BE2C (cell line): ENCODE measurements at places on chromosomes 5 and 9.

DNA sequence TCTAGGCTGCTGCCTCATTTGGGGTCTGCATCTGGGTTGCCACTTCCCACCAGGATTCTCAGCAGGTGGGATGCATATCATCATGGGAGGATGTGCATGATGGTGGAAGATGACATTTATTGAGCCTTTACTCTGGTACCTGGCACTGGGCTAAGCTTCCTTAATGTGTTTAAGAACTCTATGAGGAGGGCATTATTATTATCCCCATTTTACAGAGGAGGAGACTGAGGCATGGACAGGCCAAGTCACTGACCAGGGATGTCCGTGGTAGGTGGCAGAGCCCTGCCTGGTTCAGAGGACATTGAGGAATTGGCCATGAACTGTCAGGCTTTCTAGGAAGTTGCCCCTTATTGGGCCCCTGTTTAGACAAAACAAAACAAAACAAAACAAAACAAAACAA lies 31.1 kb upstream of the TIFAB start:
- DNase-seq, result no peak

- DNase-seq, result no peak
Measured at GRCh38 chr5:225334-225733, 7.2 kb downstream of the SDHA start.

DNA sequence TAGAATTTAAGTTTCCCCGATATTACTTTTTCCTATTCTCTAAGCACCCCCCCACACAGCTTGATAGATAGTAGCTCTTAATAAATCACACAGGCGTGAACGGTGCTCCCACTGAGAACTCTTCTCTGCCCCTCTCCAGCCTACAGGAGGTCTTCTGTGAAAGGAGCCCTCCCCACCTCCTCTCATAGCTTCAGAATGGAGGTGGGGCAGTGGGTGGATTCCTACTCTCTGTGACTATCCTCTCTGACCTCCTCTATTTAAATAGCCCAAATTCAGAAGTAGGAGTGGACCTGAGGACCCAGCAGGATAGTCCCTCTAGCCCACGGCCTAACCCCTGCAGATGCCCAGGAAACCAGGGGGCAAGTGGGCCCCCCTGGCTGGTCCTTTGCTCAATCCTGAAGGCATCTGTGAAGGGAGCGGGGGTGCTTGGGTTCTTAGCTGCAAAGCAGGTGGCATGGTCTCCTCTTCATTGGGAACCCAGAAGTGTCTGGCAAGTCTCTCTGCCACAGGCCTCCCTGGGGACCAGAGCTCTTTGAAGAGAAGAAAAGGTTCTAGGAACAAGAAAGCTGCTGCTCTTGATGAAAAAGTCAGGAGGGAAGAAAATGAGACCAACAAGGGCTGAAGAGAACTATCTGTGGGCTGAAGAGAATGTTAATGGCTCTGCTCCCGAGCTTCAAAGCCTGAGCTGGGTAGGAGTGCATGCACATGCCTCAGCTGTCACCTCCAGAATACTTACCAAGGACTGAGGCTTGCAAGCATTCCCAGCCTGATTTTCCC lies 21.1 kb upstream of the HSPA9 start:
- DNase-seq, result no peak

GRCh38 chr9:98775831-98776441 lies 20.4 kb downstream of the ANKS6 start:
- DNase-seq, result peak; percentile 76

GRCh38 chr5:135063056-135063445 lies 29.0 kb upstream of the PITX1 start:
- peak; percentile 7 for DNase-seq

DNA sequence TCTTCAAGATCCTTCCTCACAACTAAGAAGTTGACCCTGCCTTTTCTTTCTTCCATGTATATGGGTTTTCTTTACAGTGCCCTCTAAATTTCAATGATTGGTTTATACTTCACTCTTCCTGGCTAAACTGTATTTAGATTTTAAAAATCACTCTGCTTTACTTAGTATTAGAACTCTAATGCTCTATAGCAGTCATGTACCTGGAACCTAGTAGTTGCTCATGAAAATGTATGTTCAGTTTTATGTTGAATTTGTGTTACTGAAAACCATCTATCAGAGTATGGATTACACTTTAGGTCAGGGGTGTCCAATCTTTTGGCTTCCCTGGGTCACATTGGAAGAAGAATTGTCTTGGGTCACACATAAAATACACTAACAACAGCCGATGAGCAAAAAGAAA lies 1024.3 kb downstream of the NR2F1-AS1 start:
- DNase-seq, result no peak

DNA sequence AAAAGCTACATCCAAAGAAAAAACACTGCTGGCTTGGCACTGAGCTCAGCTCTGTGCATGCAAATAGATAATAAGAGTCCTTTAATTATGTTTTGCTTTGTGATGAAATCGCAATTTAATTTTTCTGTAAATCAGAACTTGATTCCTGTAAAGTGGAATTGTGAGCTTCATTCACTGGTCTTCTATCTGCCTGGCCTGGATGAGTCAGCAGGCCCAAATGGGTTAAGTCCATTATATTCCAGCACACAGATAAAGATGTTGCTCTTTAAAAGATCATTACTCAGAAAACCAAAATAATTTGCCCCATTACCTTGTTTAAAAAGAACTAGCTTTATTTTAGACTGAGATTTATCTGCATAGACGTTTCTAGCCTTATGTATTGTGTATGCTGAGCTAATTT lies 90.4 kb downstream of the CARTPT start:
- peak; percentile 37 for DNase-seq

DNA sequence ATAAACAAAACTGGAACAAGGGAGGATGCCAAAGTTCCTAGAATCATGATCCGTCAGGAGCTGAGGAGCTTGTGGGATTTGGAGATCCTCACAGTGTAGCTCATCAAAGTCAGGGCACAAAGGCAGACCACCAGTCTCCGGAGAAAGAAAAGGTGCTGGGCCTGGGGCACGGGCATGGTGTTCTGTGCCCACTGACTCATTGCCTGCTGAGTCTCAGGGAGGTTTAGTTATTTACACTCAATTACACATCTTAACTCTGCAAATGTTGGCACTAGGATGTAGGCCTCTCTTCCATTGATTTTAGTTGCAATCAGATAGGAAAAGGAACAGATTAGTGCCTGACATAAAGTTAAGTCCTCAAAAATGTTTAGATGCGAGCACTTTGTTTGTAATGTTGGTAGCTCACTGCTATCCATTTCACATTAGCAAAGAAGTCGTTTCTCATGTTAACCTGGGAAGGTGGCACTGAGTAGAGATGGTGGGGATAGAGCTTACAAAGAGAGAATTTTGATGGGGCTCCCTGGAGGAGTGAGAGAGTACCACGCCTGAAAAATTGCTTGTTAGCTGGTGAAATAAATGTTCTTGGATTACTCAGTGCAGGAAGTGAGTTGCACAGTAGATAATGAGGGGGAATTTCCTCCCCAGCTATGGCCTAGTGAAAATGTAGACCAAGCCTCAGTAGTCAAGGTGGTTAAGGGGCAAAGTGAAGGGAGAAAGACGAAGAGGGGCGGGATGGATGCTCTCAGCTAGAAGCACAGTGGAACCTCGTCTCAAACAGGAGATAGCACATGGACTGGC lies 109.5 kb upstream of the CD180 start:
- DNase-seq, result no peak

GRCh38 chr5:82106756-82107155 lies 134.9 kb downstream of the ATG10 start:
- no peak for DNase-seq

GRCh38 chr5:131357739-131358561 lies 94.1 kb downstream of the CDC42SE2 start:
- DNase-seq, result no peak

GRCh38 chr5:154761046-154761736 lies 6.0 kb downstream of the LARP1 start:
- no peak for DNase-seq

DNA sequence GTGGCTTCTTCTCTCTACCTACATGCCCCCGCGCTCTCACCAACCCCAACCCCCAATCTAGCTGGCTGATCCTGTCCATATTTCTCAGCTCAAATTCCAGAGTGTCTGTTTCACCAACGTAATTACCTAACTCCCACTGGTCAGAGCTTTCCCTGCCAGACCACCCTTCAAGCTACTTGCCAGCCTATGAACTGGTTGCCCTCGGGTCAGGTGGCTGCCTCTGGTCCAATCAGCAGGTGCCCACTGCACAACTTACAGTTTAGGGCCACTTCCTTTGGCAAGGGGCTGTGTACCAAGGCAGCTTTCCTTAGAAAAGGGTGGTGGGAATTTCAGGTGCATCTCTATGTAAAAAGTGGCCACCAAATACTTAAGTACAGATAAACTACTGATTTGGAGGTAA lies 92.2 kb upstream of the SLC30A5 start:
- peak; percentile 27 for DNase-seq

- no peak for DNase-seq
Measured at GRCh38 chr5:127040796-127041520, 10.6 kb upstream of the MARCHF3 start.

GRCh38 chr5:107672211-107673038 lies 1.7 kb upstream of the EFNA5 start:
- peak; percentile 95 for DNase-seq

DNA sequence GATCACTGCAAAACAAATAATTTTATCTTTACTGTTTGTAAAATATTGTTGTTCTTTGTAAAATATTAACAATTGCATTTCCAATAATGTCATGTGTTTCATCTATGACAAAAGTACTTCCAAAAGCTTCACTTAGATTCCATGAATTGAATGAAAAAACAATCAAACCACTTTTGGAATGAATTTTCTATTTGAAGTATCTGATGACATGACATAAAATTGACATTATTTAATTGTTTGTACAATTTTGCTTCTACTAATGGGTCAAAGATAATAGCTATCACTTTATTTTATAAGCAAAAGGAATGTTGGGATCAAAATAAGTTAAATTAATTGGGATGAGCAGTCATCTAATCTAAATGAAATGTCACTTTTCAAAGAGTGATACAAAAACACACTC lies 684.3 kb downstream of the NR2F1-AS1 start:
- no peak for DNase-seq

GRCh38 chr9:33921967-33922895 lies 105.3 kb downstream of the UBE2R2 start:
- DNase-seq, result peak; percentile 60

DNA sequence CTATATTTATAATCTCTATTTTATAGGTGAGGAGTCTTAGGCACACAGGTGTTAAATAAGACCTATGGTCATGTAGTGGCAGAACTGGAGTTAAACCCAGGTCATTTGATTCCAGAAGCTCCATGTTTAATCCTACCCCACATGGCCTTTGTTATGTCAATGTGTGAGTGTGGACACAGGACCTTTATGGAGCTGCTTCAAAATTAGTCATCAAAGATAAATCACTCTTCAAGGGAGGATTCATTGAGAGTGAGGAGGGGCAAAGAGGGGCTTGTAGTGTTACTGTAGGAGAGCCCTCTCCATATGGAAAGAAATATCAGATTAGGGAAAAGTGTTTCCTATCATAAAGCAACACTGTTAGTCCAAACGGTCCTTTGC lies 74.6 kb upstream of the ARRDC3 start:
- DNase-seq, result no peak

DNA sequence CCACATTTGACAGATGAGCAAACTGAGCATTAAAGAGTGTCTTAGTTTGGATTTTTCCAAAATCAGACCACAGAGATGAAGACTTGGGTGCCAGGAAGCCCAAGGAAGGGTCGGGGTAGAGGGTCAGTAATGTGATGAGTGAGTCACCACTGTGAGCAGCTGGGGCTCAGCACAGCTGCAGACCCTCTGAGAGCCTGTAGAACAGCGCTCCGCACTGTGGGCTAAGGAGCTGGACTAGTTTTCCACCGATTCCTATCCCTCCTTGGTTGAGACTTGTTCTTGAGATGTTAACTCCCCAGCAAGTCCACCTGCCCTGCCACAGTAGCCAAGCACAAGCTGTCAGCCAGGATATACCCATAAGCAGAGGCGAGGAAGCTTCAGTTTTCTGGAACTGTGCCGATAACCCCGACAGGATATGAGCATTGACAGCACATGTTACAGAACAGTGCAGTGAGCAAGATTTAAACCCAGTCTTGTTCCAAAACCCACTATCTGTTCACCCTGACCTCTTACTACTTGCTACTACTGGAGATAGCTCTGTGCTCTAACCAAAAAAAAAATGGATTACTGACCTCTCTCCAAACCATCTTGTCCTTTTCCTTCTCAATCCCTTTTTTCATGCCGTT lies 31.8 kb downstream of the EGFLAM start:
- DNase-seq, result no peak

DNA sequence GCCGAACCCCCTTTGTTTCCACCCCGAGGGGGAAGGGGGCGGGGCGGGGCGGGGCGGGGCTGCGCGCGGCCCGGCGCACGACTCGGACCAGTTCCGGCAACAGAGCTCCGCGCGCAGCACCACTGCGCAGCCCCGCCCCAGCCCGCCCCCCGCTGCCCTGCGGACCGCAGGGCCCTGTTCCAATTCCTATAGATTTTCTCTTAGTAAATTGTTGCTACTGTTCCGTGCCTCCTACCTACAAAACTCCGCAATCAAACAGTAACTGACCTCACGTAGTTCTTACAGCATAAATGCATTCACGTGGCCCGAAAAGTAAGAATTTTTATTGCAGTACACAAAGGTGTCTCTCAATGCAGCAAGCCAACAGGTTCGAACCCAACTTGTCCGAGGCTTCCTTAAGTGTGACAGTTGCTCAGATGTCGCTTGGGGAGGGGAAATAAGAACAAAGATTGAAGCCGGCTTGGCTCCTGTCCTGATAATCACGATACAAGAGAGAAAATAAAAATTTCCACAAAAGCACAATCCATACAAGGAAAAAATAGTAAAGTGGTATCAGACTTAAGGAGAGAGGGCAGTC lies 1.2 kb upstream of the RNF38 start:
- DNase-seq, result no peak

GRCh38 chr9:36721846-36722588 lies 149.3 kb downstream of the MELK start:
- DNase-seq, result peak; percentile 35

- DNase-seq, result peak; percentile 67
Measured at GRCh38 chr5:113378959-113379541, 55.7 kb downstream of the TSSK1B start.
